Stimulated activated CD4-positive, alpha-beta T cell treated with anti-CD3 and anti-CD28 coated beads, Interleukin-1b, Interleukin-23, amount 100 ng/mL, for 1 hour (primary cell): ENCODE measurements at places on chromosomes 16 and 17.

- DNase-seq = no peak
Measured at GRCh38 chr16:85491798-85492294, 121.3 kb upstream of the GSE1 start.

DNA sequence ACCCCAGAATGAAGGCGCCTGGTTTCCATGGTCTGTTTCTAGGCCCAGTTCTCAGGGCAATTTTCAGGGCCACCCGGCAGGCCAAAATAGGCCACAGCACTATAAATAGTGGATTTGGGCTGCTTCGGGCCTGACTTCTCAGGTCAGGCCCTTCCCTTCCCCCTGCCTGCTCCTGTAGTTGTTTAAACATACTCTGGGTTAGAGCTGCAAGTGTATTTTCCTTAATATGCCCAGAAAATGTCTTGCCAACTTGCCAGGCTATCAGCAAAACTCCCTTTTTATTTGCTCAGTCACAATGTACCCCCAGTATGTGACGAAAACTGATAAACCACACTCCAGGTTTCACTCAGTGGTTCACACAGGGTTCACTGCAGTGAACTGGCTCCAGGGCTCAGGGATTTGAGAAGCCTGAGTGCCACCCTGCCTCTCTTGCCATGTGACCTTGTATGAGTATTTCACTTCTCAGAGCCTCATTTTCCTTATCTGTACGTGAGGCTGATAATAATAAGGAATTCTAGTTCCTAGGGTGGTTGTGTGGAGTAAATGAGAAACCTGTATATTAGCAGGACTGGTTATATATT is 76.5 kb downstream of the GPRC5B start:
- no peak for DNase-seq

DNA sequence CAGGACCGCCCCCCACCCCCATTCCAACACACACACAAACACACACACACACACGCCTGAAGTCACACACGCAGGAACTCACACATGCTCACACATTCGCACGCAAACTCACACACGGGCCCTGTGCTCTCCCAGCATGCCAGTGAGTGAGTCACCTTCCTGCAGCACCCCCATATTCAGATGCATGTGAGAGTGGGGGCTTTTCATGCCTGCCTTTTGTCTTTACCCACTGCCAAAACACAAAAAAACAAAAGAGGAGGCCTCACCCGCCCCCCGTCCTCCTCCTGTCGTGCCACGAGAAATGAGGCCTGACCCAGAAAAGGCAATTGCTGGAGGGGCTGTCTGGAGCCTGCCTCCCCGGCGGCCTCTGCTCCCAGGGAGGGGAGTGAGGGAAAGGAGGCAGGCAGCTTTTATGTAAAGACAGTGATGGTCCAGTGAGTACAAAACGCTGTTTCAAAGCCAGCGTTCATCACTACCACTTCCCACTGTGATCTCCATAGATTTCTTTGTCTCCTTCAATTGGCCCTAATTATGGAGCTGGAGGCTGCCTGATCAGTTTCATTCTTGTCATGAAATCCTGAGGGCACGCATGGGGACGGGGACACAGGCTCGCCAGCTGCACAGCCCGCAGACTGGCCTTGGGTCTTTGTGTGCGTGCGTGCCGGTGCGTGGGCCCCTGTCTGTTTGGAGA is 29.5 kb upstream of the GSE1 start:
- no peak for DNase-seq

DNA sequence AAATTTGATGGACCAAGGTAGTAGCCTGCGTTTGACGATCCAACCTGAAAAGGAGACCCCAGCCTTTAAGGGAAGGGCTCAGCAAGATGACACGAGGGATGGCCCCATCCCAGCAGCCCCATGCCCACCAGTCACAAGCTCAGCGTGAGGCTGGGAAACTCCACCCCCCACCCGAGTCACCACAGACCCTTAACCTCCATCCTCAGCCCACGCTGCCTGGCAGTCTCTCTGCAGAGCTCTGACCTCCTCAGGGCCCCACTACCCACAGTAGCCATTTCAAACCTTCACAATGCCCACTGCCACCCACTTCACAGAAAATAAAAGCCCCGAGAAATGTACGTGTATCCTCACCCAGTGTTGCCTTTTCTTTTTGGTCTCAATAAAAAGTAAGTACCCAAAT is 18.7 kb downstream of the USP36 start:
- DNase-seq = no peak

DNA sequence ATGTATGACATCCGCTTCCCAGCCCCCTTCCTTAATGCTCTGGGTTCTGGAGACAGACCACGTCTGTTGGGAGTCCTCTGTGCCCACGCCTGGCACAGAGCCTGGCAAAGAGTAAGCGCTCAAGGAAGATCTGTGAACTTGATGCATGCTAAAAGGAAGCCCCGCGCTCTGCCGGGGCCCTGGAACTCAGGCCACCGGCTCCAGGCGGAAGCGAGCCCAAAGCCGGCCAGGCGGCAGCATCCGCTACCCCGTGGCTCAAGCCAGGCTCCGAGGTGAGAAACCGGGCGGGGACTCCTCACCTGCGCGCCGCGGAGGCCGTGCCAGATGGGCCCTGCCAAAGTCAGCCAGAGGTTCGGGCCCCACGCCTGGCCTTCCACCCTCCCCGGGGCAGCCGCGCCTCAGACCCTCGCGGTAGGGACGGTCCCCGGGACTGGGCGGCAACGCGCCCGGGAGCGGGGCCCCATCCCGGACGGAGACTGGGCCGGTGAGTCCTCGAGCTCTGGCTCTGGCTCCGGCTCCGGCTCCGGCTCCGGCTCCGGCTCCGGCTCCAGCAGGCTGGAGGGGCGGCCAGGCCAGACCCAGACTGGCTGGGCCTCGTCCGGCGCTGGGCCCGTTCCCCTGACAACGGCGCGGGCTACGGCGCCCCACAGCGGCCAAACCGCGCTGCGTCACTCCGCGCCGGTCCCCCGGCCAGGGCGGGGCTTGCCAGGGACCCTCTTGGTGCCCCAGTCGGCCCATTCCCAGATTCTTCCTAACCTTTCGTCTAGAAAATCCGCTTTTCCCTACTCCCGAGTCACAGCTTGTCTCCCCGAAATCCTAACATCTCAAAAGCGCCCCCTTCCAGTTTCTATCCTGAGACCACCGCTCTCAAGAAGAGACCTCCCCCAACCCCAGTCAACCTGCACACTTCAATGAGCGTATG is at the start of gene ZDHHC1:
Gene ZDHHC1 (minus strand): TSS at position 606 of the 922 bp plus-strand sequence. CDS start 8,702 bp downstream, outside the sequence.
- no peak for DNase-seq

DNA sequence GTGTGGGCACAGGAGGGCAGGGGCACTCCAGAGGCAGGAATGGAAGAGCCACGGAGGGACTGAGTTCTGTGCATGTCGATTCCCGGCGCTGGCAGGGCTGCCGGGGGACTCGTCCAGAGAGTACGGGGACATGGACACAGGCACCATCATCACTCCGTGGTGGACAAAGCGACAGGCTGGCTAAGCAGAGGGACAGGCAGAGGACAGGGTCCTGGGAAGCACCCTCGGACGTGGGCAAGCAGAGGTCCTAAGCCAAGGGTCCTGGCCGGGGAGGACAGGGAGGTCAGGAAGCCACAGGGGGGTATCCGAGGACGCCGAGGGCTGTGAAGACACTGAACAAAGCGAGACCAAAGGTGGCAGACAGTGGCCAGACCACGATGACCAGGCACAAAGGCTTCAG is 44.3 kb upstream of the ENPP7 start:
- no peak for DNase-seq
